ENCODE measurements at places on chromosomes 6 and 20.

GRCh38 chr6:134472661-134473060 is 154.7 kb upstream of the SGK1 start:
- no peak for DNase-seq

DNA sequence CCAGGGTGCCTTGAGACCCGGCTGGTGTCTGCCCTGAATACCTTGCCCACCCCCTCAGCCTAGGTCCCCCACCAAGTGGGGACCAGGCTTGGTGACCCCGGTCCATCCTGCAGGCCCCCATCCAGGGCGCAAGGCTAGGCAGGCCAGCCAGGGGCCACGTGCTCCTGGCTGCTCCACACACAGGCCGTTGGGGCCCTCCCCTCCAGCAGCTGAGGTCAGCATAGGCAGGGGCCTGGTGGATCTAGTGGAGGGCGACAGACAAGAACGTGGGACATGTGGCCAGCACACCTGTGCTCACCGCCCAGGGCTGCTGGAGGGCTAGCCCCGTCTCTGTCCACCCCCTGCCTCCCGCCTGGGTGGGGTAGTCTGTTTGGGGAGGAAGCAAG is 7.5 kb upstream of the HRH3 start:
- no peak for DNase-seq

DNA sequence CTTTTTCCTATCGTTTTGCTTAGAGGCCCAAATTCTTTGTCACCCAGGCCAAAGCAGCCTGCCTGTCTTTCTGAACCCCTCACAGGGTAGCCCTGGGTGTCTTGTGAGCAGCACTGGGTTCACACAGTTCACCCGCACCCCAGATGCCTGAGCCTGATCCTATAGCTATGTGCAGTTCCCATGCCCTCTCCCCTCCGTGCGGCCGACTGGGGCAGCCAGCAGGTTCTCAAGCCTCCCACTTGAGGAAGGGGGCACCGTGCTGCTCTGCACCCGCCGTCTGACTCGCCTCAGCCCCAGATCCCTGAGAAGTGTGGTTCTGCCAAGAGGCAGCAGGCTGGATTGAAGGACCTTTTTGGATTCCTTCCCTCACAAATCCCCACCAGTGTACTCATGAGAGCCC is 89.0 kb downstream of the PSMB1 start:
- DNase-seq = no peak

- peak; percentile 18 for DNase-seq
Observed at GRCh38 chr6:71533939-71534379, 245.3 kb downstream of the OGFRL1 start.

DNA sequence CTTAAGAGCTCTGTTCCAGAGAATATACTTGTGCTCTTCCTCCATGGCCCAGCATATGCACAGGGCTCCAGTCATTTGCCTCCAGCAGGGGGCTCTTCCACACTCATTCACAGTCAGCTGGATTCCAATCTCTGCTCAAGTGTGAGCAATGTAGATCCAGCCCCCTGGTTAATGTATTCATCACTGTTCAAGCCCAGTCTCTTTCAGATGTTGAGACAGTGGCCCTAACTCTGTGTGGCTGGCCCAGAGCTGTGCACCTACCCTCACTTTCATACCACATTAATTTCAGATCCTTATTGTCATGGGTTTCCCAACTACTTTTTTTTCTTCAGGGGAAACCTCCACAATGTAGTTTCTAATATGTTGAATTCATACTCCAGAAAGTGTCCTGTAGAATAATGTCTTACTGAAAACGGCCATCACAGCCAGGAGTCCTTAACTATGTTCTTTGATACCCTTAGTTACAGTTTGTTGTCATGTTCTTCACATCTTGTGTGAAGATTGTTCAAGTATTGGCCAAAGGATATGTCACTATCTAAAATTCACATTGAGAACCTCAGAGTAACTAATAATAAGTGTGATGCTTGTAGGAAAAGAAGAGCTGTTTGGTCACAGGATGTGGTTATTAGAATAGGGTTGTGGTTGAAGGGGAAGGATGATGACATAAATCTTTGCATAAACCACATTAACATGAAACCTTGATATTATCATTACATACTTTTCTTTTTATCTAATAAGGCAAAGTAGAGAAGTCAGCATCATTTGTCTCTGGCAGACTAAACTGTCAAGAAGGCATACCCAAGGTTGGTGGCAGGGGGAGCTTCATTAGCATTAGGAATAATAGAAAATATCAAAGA is 14.4 kb upstream of the HLA-DQA1 start:
- DNase-seq = no peak

GRCh38 chr20:24499472-24499871 is 30.0 kb downstream of the SYNDIG1 start:
- DNase-seq = no peak

DNA sequence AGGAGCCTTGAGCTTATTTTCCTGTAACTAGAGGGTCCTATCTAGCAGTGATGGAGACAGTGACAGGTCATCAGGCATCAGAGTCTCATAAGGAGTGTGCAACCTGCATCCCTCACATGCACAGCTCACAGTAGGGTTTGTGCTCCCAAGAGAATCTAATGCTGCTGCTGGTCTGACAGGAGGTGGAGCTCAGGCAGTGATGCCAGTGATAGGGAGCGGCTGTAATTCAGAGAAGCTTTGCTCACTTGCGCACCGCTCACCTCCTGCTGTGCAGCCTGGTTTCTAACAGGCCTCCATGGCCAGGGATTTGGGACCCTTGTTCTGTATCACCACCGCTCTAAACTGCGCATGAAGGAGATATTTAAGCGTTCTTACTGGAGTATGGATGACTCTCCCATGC is 5.3 kb downstream of the KIF25 start:
- no peak for DNase-seq

- DNase-seq = no peak
Observed at GRCh38 chr20:53427951-53428350, 165.7 kb downstream of the ZNF217 start.

DNA sequence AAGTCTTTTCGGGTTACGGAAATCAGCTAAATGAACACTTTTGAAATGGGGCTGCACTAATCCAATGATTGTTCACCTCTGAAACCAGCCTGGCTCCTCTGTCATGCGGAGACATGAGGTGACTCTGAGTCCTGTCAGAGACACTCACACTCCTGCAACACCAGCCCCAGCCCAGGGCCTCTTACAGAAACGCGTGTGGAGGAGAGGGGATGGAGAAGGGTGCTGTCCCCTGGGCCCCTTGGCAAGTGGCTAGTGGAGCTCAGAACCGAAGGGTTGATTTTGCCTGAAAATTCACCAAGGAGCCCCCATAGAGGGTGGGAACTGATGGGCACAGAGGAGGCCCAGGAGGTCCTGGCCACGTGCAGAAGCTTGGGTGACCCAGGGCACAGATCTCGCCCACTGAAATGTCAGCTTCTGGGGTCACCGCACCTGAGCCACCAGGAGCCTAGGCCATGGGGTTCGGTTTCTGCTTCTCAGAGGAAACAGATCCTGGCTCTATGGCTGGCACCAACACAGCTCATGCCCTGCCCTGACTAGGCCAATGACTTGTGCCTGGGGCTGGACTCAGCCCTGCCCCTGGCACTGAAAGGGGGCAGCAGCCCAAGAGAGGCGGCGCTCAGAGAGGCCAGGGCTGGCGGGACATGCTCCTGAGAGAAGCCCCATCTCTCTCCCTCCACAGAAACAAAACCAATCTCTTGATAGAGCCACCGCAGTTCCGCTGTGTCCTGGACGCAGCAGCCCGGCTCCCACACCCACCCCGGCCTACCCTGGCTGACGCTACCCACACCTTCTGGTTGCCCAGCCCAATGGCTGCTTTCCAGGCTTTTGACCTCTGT is 144.7 kb downstream of the ERMARD start:
- no peak for DNase-seq

GRCh38 chr20:64212755-64213154 is 42.8 kb upstream of the PCMTD2 start:
- no peak for DNase-seq

DNA sequence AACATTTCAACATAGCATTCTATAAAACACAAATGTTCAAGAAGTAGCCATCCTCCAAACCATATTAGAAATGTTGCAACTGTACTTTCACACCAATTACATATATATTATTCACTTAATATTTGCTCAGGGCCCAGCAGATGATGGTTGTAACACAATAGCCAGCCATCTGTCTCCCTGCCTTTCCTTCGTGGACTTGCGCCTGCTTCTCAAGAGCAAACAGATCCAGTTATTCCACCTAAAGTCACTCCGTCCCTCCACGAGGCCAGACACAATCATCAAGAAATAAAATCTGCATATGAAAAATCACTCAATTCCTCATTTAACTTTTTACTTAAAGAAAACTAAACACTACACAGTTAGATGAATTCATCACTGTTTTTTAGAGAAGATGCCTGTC is 160.4 kb downstream of the RALGAPA2 start:
- DNase-seq = peak; percentile 99

DNA sequence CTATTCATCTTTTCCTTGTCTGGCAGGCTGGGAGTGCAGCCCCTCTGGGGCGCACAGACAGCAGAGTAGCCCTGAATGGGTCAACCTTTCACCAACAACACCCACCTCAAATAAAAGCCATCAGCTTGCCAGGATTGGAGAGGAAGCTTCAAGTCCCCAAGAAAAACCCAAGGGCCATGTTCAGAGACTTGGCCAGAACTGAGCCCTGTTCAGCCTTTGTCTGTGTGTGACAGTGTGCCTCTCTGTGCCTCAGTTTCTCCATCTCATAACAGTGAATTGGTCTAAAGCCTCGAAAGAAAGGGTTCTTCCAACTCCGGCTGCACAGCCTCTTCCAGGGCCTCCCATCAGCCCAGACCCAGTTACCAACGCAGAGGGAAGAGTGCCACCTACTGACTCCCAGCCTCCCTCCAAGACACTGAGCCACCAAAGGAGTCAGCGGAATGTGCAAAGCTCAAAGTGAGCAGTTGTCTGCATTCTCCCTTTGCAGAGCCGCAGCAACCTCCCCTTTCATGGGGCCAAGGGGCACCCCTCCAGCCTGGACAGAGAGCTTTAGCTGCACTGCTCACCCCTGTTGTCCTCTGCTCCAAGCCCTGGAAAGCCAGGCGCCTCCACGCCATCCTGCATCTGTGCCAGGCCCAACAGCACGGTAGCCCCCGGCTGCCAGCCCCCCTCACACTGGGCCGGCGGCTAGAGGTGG is 82.7 kb upstream of the TOP1 start:
- peak; percentile 4 for DNase-seq

DNA sequence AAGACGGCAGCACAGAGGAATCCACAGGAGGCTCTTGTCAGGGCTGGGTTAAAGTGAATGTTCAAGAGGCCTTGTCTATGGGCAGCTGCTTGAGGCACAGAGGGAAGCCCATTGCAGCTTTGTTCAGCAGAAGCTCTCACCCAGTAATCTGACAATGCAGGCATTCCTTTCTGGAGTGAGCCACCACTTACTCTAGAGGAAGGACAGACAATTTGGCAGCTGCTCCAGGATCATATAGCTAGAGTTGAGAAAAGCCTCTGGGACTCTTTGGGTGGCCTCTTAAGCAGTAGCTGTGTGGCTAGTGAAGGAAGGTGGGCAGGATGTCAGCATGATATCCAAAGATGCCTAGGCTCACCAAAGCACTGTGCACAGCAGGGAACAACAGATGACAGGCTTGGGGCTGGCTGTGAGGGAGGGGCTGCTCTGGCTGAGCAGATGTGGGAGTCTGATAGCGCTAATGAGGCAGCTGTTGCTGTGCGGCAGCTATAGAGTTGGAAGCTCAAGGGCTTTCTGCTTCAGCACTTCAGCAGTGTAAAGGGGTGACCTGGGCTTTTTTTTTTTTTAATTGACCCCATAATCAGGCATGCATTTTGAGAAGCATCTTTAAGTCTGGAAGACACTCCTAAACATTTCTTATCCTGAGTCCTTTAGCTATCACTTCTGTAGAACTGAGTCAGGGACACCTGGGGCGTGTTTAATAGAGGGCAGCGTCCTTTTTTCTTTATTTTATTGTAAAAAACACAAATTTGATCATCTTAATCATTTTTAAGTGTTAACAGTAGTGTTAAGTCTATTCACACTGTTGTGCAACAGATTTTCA is 27.2 kb downstream of the CMTR1 start:
- no peak for DNase-seq

DNA sequence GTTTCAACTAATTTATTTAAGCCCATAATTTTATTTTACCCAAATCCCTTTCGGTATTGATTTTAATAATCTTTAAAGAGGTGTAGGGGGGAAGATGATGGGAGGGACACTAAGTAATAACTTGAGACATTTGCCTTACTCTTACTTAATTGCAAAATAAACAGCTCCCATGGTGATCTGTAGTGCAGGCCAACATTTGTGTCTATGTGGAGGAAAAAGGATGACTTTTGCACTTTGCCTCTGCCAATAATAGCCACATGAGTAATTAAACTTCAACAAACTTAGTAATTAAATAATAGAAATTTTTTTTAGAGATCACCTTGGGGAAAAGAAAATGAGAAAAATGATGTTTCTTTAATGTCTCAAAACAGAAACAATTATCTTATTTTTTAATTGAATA is 29.9 kb upstream of the CD2AP start:
- DNase-seq = no peak

- no peak for DNase-seq
Observed at GRCh38 chr6:25700761-25701160, 48.7 kb downstream of the SCGN start.

DNA sequence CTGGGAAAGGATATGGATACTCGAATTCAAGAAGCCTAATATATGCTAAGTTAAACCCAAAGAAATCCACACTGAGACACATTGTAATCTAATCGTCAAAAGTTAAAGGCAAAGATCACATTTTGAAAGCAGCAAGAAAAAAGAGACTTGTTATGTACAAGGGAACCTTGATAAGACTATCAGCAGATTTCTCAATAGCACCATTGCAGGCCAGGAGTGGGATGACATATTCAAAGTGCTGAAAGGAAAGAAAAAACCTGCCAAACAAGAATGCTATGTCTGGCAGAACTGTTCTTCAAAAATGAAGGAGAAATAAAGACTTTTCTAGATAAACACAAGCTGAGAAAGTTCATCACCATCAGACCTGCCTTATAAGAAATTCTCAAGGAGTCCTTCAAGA is 75.2 kb downstream of the COL21A1 start:
- no peak for DNase-seq

DNA sequence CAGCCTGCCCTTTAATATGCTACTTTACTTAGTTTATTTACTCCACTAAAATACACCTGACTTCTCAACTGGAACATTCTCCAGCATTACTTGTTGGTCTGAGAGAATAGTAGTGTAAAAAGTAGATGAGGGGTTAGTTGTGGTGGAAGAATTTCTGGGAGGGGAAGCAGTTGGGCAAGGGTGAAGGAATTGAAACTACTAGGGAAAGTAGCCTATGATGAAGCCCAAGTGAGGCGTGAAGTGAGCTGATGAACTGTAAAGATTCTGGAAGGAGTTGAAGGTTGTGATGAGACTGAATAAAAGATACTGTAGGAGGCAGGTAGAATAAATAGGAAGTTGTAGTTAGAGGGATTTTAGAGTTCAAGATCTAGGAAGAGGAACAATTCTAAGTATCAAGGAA is 72.5 kb downstream of the ITCH start:
- no peak for DNase-seq

GRCh38 chr6:141552031-141552430 is 580.7 kb upstream of the GJE1 start:
- no peak for DNase-seq

- no peak for DNase-seq
Observed at GRCh38 chr20:6637160-6637579, 130.3 kb upstream of the BMP2 start.

Data from NCI-H748 treated with DMSO at 0.1 percent for 48 hours (cell line).